ENCODE measurements at places on chromosomes 2 and 18.

DNA sequence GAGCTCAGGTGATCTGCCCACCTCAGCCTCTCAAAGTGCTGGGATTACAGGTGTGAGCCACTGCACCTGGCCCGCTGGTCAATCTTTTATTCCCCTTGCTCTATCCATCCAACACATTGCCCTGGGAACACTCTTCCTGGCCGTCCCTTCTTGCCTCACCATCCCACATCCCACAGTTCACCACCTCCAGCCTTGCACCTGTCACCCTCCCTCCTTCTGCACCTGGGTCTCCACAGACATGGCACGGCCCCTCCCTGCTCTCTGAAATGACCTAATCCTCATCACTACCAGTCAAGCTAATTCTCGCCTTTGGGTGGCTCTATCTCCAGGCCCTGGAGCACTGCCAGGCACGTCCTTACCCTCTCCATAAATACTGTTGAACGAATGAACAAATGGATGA, 116.9 kb upstream of the TEX51 start:
- DNase-seq: no peak

DNA sequence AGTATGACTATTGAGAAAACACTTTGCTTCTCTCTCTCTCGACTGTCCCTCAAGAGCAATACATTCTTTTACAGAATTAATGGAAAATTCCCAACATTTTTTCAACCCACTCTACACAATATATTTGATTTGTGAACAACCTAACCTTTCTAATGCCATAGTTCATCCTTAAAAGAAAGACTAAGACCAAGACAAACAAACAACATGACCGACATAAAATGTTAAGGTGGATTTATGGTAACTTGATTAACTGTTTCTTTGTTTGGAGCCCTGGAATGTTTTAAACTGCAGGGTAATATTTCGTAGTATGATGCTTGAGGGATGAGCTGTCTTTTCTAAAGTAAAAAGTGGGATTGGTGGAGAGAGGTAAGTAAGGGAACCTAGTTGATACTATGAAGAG, 738.2 kb downstream of the MBD2 start:
- no peak for DNase-seq

- no peak for DNase-seq
Measured at GRCh38 chr2:28343971-28344715, 48.5 kb upstream of the FOSL2 start.

DNA sequence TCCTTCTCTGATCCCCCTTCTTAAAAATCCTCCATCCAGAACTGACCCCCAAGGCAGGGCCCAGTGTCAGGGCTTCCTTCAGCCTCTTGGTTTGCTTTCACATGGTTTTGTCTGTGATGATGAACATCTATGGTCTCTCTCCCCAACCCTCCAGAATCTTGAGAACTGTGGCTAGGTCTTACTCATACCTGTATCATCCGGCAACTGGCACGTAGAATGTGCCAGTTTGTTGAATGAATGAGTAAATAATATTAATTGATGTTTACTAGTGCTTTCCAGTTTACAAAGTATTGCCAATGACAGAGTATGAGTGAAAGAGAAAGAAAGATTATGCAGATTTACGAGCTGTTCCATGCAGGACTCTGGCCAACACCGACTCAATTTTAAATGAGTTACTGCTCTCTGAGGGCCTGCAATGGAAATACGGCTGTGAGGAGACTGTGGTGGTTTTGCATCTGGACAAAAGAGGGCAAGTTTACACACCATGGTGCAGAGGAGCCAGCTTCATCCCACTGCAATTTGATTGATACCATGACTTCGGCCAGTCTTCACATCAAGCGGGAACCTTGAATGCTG, 29.9 kb upstream of the TRIB2 start:
- no peak for DNase-seq

Data from activated T-cell treated with anti-CD3 and anti-CD28 coated beads, Interleukin-2, amount 50 U/mL, for 48 hours (primary cell).